ENCODE measurements at places on chromosomes 4 and X. TPM values are rescaled to one million over a fixed set of nuclear protein-coding genes. Genes with fewer than 3 reads are reported as not detected.

TLR1 gene
- 10.9 TPM for total RNA-seq

FAM236D gene
- total RNA-seq = not detected

LONRF3 gene
- 14.4 TPM for total RNA-seq

DNA sequence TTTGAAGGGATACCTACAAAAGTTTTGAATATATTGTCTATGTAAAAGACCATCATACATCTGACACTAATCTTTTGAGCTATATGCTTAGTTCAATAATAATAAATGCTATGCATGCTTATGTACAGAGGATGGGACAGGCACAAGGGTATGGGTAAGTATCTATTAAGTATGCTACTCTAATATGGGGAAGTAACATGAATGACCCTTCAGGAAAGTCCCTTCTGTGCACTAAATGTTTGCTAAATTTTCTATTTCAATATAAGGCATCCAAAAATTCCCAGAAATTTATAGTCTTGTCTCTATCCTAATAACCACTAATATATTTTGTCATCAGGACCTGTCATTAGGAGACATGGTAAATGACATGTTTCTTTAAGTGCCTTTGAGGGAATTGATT lies 19.0 kb downstream of the ATP8A1 start:
- no peak for DNase-seq

CORIN gene
- 0.71 TPM for total RNA-seq

DNA sequence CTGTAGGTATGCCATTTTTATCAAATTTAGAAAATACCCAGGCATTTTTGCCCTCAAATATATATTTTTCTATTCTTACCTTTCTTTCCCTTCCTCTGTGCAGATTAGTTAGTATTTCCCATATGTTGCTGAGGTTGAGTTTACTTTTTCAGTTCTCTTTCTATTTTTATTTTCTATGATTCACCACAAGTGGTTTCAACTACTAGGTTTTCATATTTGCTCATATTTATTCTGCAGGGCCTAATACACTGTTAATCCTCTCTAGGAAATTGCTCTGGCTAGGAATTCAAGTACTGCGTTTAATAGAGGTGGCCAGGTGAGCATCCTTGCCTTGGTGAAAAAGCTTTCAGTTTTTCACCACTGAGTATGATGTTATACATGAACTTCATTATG lies 1535.3 kb upstream of the PCDH10 start:
- DNase-seq = no peak

- no peak for DNase-seq
Observed at GRCh38 chrX:124282580-124282979, 49.9 kb upstream of the TEX13D start.

- DNase-seq = no peak
Observed at GRCh38 chr4:53688186-53688790, 97.0 kb upstream of the LNX1 start.

DNA sequence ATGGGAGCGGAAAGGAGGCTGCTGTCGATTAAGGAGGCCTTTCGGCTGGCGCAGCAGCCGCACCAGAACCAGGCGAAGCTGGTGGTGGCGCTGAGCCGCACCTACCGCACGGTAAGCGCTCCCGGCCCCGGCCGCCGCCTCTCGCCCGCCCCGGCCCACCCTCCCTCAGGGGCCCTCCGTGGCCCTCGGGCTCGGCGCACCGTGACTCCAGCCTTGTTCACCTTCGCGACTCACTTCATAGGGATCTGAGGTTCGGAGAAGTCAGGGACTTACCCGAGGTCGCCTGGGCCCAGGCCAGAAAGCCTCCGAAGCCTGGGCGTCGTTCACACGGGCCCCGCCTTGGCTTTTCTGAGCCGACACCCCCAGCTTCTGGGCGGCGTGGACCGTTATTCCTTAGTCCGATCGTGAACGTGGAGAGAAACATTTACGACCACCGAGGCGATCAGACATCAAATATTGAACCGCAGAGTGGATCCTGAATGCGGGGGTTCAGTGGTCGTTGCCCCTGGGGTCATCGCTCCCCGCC lies 362 bp downstream of the NCAPG start:
- no peak for DNase-seq

- DNase-seq = no peak
Observed at GRCh38 chrX:115232933-115233496, 881 bp downstream of the LRCH2 start.

DNA sequence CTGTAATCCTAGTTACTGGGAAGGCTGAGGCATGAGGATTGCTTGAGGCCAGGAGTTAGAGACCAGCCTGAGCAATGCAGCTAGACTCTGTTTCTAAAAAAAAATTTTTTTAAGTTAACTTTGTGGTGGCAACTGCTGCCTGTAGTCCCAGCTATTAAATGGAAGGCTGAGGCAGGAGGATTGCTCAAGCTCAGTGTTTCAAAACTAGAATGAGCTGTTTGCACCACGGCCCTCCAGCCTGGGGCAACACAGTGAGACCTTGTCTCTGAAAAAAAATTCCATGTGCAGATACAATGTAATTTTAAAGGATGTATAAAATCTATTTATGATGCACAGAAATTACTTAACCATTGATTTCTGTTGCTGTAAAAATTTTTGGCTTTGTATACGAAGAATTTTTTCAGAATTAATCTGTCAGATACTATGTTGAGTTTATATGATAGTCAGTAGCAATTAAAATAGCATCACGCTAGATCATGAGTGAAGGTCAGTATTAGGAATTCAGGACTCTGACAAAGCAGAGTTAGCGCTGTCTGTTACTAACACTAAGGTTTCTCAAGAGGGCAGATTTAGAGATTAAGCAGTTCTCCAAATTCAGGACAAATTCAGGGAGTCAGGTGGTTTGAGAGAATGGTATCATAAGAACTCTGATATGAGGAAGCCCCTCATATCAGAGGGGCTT lies 8.3 kb upstream of the AGA start:
- no peak for DNase-seq

DNA sequence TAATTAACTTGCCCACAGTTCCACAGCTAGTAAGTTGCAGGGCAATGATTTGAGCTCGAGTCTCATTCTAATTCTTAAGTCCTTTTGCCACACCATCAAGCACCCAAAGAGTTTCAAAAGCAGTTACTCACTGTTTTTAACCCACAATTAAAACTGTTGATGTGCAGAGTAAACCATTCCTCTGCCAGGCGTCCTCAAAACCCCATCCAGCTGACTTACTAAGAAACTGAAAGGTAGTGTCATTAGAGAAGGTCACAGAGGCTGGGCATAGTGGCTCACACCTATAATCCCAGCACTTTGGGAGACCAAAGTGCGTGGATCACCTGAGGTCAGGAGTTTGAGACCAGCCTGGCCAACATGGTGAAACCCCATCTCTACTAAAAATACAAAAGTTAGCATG lies 121.7 kb downstream of the CHIC2 start:
- DNase-seq = no peak

- DNase-seq = no peak
Observed at GRCh38 chr4:52368895-52369294, 290.2 kb downstream of the USP46 start.

- DNase-seq = no peak
Observed at GRCh38 chr4:154160519-154161301, 330.9 kb downstream of the DCHS2 start.

GRCh38 chr4:139819082-139819481 lies 153.5 kb downstream of the MGST2 start:
- no peak for DNase-seq

GRCh38 chrX:97308171-97308570 lies 424.5 kb downstream of the RPA4 start:
- DNase-seq = no peak

GRCh38 chr4:22692736-22693135 lies at the start of gene GBA3:
TSS of gene GBA3 (plus strand) at chr4:22692937.
- no peak for DNase-seq

MAGEB1 gene
- total RNA-seq = not detected

All from sigmoid colon (tissue), 7 donors.